ENCODE measurements at places on chromosomes 5 and 9. TPM values are rescaled to one million over a fixed set of nuclear protein-coding genes. Genes with fewer than 3 reads are reported as not detected.

STK10 gene
- 17.0 TPM for total RNA-seq

GRCh38 chr9:134405527-134405926, 79.3 kb downstream of the RXRA start:
- no peak for DNase-seq

DNA sequence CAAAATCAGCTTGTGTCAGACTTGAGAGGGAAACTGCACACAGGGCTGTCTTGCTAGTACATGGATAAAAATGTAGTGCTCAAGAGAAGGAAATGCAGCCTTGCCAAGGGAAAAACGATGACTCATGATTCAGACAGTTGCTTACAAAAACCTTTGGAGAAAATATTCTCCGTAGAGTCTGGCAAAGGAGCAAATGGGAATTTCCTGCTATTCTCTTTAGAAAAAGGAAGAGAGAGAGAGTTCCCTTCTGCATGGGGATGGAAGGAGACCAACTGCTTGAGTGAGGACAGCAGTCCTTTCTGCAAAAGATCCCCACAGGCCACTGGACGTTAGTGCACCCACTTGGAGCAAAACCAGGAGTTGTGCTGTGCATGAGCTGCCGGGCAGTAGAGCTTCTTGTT, 7.6 kb downstream of the IFNB1 start:
- DNase-seq, result peak; percentile 67

- no peak for DNase-seq
Measured at GRCh38 chr5:129973716-129974426, 69.6 kb downstream of the CHSY3 start.

IFNE gene
- total RNA-seq, result not detected

- peak; percentile 35 for DNase-seq
Measured at GRCh38 chr9:122144836-122145591, 14.6 kb downstream of the NDUFA8 start.

SLC9A3 gene
- 3.6 TPM for total RNA-seq

DNA sequence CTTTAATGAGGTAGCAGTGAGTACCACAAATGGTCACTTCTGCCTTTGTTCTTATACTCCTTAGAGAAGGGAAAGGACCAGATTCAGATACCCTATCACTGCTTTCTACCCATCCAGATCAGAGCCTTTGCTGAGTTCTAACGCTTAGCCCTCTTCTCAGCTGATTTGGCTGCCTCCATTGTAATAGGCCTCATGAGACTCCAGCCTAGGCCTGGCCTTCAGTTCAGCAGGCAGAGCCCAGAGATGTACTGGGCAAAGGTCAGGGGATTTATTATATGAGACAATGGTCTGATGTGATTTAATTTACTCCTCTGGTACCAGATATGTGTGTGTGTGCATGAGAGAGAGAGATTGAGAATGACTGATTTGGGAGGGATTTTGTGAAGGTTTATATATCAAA, 124.7 kb downstream of the GHR start:
- no peak for DNase-seq

DTWD2 gene
- 11.0 TPM for total RNA-seq

- no peak for DNase-seq
Measured at GRCh38 chr5:178281331-178281730, 48.7 kb upstream of the PHYKPL start.

DNA sequence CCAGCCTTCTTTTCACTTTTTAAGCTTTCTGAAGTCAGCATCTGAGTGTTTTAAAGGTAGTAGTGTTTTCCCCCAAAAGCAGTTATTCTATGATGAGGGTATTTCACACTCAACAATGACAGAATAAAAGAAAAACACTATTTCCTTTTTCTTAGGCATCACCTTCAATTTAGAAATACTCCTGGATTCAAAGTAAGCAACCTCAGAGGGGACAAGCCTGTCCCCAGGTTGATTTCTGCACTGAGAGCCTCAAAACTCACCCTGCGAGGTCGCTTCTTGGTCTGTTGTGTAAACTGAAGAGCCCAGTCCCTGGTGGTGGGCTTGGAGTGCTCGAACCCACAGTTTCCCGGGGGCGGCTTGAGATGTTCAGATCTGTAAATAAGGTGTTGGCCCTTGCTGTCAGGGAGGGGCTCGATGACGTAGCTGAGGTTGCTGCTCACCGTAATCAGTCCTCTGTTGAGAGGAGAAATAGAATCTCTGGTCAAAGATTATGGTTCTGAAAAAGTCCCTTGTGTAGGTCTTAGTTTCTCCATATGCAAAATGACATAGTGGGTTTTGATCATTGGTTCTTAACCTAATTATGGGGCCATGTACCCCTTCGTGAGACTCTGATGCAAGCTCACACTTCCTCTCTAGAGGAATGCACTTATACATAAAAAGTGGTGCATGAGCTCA, 55.9 kb downstream of the ADAM19 start:
- DNase-seq, result no peak

BTNL8 gene
- total RNA-seq, result not detected

Measured in G401 (cell line).